ENCODE measurements at places on chromosomes 5 and 9.

DNA sequence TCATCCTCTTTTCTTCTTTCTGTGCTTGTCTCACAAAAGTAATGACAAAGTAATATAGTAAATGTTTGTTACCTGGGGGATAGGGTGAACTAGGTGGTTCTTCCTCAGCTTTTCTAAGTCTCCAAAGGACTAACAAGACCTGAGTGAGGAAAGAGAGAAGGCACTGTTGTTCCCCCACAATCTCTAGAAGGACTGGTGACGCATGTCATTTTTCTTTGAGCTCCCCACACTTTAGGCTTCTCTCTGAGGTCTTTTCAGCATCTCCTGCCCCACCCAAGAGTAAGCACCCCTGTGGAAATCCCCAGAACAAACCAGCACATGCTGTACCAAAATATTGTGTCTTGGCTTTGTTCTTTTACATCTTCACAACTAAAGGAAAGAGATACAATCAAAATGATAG lies 2.4 kb upstream of the IL7R start:
- DNase-seq, result no peak

DNA sequence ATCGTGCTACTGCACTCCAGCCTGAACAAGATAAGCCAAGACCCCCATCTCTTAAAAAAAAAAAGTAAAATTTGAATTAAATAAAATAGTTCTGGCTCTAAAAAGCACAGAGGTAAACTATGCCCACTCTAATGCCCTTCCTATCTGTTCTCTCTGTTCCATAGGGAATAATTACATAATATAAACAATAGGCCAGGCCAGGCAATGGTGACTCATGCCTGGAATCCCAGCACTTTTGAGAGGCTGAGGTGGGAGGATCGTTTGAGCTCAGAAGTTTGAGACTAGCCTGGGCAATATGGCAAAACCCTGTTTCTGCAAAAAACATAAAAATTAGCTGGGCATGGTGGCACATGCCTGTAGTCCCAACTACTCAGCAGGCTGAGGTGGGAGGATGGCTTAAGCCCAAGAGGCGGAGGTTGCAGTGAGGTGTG lies 47.4 kb downstream of the MYO10 start:
- no peak for DNase-seq

GRCh38 chr9:108860764-108861163 lies 1.3 kb upstream of the ACTL7A start:
- DNase-seq, result no peak

GRCh38 chr5:79850941-79851340 lies 140.1 kb downstream of the MTX3 start:
- DNase-seq, result no peak

- DNase-seq, result no peak
These were observed 176.3 kb downstream of the TLE1 start for GRCh38 chr9:81513059-81513458.

DNA sequence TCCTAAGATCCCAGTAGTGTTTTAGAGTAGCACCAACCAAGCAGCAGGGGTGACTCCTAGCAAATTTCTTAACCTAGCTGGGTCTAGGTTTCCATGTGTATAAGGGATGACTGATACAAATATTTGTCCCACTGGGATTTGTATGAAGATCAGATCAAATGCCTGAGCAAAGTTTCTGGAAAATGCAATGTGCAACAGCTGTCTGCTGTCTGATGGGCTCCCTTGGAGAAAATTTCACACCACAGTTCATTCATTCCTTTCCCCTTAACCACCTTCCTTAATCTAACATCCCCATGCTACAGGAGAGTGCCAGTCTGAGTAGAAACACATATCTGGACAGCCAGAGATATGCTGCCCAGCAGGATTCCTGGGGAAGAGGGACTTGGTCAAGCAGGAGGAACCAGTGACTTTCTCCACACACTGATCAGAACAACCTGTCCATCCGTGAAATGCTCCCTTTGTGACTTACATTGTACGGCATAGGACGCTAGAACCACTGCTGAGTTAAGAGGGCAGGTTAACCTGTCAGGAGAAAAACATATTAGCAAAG lies 53.3 kb downstream of the PTPN3 start:
- no peak for DNase-seq

GRCh38 chr9:114072184-114073140 lies 5.6 kb downstream of the AMBP start:
- DNase-seq, result no peak

- no peak for DNase-seq
These were observed 3.7 kb downstream of the MCTP1 start for GRCh38 chr5:95281226-95281625.

- DNase-seq, result no peak
These were observed 74.3 kb downstream of the NLN start for GRCh38 chr5:65796269-65796668.

GRCh38 chr5:136000932-136001331 lies 27.9 kb upstream of the TGFBI start:
- DNase-seq, result no peak

DNA sequence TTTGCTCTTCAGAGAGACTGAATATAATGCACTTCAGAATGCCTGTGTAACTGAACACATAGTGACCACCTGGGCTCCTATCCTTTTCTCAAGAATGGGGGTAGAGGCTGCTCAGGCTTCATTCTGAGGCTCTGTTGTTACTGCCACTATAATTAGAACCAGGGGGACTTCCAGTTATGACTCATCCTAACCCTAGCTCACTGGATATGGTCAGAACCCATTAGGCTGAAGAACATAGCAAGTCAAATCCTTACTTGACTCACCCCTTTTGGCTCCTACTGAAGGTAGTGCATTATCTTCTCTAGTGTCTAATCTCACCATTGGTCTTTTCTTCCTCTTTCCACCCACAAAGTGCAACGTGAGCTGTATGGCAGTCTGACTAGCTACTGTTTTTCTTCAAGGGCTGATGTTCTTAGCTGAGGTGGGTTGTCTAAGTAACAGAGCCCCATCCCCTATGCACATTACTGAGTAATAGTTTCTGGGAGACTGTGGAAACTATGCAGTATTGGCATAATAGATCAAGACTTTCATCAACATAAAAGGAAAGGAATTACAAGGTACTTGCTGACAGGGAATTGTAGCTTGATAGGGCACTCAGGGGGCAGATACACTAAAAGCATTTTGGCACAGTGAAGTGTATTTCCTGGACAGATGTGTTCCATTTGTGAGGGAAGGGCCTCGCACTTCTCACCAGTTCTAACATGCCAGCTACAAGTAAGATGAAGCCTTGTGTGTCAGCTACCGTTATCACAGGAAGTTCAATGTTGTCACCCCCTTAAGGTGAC lies 431.0 kb upstream of the MEF2C start:
- no peak for DNase-seq

- no peak for DNase-seq
These were observed 175.9 kb downstream of the RFK start for GRCh38 chr9:76218117-76218885.

- no peak for DNase-seq
These were observed 21.2 kb upstream of the ROPN1L start for GRCh38 chr5:10420468-10420867.
